ENCODE measurements at places on chromosomes 3 and 15.

DNA sequence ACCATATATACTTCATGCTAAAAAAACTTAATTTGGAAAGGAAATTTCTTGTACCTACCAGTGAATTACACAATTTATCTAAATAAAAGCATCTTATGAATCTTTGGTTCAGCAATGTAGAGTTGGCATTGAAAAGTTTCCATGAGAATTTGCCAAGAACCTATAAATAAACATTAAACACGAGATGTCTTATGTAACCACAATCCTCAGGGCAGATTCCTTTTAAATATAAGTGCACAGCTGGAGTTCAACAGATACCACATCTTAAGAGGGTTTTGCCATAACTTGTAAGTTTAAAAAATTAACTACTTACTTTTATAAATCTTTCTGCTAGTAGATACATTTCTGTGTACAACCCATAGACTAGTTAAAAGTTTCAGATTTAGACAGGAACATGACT lies 499.3 kb upstream of the ARRDC4 start:
- DNase-seq: no peak

GRCh38 chr3:97895216-97895615 lies 73.4 kb downstream of the CRYBG3 start:
- DNase-seq: no peak

DNA sequence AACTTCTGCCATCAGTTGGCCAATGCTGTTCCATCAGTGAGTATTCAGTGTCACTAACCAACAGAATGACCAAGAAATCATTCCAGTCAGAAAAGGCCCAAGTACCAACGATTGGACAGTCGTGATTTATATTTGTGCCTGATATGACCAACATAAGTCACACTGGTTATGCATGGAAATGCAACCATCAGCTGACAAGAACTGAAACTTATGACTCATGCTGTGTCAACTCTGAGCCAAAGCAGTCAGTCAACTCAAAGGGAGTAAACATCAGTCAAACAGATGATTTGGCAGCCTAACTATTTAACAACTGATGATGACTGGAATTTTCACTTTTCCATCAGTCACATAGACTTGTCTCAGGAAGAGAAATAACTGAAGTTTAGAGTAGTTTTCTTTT lies 142.4 kb downstream of the ANXA2 start:
- DNase-seq: no peak

GRCh38 chr3:22012471-22012870 lies 261.5 kb upstream of the ZNF385D start:
- DNase-seq: no peak
